ENCODE measurements at places on chromosomes 7 and 10. TPM values are rescaled to one million over a fixed set of nuclear protein-coding genes. Genes with fewer than 3 reads are reported as not detected.

DNA sequence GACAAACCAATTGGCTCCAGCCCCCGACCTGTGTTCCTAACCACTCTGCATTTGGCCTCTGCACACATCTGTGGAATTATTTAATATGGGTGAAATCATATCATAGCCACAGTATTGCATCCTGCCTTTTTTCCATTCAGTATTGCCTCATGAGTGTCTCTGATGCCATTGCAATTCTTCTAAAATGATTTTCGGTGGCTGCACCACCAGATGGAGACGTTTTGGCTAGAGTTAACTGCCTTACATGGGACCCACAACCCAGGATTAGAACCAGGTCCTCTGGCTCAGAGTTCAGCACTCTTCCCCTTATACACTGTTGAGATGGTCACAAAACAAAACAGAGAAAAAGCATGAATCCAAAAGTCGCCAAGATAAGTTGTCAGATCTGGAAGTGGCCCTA is 180.8 kb downstream of the EMX2 start:
- H3K4me3 ChIP-seq = no peak overlapping the region
- H3K27ac ChIP-seq = no peak overlapping the region
- H3K27me3 ChIP-seq = no peaks in the 10 kb centered on the region
- DNase-seq = no peak

GRCh38 chr7:108004220-108005142 is 1.5 kb upstream of the LAMB1 start:
- H3K27me3 ChIP-seq = peaks cover 51% of the 10 kb centered on the region
- peak overlapping the region; percentile 88 for H3K4me3 ChIP-seq
- DNase-seq = peak; percentile 45
- no peaks in the 10 kb centered on the region for H3K4me1 ChIP-seq
- H3K36me3 ChIP-seq = no peaks in the 10 kb centered on the region
- H3K27ac ChIP-seq = no peak overlapping the region

DNA sequence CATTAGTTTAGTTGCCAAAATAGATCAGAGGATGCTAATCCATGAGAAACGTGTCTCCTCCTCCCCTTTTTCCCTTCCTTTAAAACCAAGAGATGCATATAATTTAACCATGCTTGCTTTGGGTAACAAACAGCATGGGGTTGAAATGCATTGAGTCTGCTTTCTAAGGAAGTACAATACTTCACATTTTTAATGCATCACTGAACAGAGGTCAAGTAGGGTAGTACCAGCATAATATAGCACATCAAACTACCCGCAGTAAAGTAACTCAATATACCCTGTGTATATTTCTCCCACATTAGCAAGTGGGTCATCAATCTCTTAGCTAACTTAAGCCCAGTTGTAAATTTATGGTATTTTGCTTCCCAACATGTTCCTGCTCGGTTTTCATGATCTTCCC is 239.3 kb upstream of the SEMA3C start:
- no peaks in the 10 kb centered on the region for H3K36me3 ChIP-seq
- H3K4me1 ChIP-seq = peaks cover 3% of the 10 kb centered on the region
- H3K4me3 ChIP-seq = no peak overlapping the region
- no peak for DNase-seq
- no peak overlapping the region for H3K27ac ChIP-seq

GRCh38 chr7:91352091-91352490 is 87.9 kb downstream of the FZD1 start:
- no peak overlapping the region for H3K4me3 ChIP-seq
- no peak overlapping the region for H3K27ac ChIP-seq
- no peaks in the 10 kb centered on the region for H3K4me1 ChIP-seq
- H3K27me3 ChIP-seq = peaks cover 36% of the 10 kb centered on the region
- no peak for DNase-seq
- H3K36me3 ChIP-seq = no peaks in the 10 kb centered on the region

AGMO gene
- 0.83 TPM for total RNA-seq

NUDT5 gene
- total RNA-seq = 109 TPM

Measured in H9 (cell line).